ENCODE measurements at places on chromosomes 1 and 21.

GRCh38 chr1:182337736-182338571 lies 53.6 kb downstream of the GLUL start:
- DNase-seq, result no peak

DNA sequence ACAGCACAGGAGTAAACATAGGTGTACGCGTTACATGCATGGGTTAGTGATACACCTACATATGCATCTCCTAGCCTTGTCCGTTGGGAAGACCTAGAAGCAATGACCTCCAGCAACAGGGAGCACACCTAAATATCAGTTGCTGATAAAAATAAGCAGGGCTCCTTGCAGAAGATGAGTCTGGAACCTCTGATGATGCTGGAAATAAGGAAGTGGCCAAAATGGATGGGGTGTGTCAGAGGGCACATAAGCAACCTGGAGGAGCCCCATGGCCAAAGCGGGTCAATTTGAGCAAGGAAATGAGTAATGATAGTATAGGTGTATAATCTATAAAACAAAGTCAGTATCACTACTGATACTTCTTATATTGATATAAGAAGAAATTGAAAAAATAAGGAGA lies 13.7 kb downstream of the ADARB1 start:
- DNase-seq, result no peak

DNA sequence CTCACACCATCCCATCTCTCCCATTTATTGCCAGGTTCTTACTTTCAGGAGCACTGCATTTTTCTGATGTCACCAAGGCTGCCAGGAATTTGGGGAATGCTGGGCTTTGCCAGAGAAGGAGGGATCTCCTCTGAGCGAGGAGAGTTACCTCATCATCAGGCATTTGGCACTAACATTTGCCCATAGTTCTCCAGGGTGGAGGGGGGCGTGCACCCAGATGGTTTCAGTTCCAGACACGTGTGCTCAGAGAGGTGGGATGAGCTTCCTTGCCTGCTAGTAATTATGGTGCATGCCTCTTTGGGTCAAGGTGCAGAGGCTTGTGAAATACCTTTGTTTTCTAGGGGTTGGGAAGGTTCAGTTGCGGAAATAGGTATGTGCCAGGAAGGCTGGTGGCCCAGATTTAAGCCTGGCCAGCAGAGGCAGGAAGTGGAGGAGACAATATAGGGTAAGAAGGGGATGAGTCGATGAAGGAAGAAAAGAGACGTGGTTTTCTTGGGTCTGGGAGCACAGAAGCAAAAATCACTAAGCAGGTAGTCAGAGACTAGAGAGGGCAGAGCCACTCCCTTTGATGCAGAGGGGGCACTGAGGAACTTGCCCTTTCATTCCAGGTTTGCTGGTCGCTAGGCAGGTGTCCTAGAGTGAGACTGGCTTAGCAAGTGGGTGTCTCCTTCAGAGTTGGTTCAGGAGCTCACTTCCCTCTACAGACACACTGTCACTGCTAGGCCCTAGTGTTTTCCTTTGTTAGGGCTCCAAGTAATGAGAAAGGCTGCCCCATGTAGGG lies 7.2 kb downstream of the TUFT1 start:
- no peak for DNase-seq

DNA sequence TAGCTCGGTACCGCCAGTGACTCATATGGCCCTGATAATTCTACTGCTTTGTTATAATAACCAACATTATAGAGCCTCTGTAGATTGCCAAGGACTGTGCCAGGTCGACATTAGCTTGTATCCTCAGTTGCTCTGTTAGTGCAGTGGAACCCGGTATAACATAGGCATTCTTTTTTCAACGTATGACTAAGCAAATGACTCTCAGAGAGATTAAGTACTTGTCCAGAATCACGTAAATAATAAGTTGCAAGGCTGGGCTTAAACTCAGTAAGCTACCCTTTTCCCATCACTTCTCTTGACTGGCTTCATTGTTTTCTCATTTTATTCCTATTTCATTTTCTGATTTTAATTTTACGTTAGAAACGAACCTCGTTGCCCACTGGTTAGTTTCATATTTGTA lies 85.1 kb downstream of the UBE4B start:
- DNase-seq, result no peak

DNA sequence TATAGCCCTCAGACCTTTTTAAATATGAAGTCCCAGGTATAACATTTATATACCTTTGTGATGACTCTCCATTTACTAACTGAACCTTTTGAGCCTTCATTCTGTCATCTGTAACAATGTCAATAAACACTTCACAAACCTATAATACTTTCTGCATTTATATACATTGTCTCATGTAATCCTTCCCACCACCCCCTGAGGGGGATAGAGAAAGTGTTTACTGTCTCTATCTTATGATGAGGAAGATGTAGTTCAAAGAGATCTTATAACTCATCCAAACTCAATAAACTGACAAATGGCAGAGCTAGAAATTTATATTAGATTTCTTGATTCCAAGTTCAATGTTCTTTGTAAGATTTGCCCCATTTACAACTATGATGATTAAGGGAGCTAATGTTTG lies 48.3 kb upstream of the CR2 start:
- DNase-seq, result no peak

GRCh38 chr1:182015360-182015759 lies 46.2 kb downstream of the ZNF648 start:
- no peak for DNase-seq

DNA sequence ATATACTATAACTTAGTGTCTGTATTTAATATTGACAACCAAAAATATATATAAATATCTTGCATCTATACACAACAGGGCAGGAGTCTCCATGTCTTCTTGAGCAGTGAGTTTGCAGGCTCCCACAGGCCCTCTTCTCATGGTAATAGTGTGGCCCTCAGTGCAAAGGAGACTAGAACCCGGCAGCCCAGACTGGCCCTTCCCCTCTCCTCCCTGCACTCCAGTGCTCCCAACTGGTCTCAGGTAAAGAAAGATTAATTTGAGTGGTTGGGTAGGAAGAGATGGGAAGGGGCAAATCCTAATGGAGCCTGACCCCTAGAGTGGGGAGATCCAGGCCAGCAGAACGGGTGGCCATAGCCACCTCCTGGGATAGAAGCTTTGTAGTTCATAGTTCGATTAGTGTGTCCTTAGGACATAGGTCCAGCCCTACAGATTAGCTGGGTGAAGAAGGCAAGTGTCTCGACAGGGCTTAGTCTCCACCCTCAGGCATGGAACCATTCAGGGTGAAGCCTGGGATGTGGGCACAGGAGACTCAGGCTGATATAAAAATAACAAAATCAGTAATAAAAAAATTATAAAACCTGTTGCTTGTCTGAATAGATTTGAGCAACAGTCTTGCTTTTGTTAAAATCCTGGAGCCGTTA lies 32.3 kb downstream of the SLC2A1 start:
- DNase-seq, result no peak

- peak; percentile 71 for DNase-seq
These were observed 283.4 kb downstream of the ASTN1 start for GRCh38 chr1:176880955-176881595.

- DNase-seq, result no peak
These were observed 246.7 kb upstream of the NFIA start for GRCh38 chr1:60835649-60836048.

DNA sequence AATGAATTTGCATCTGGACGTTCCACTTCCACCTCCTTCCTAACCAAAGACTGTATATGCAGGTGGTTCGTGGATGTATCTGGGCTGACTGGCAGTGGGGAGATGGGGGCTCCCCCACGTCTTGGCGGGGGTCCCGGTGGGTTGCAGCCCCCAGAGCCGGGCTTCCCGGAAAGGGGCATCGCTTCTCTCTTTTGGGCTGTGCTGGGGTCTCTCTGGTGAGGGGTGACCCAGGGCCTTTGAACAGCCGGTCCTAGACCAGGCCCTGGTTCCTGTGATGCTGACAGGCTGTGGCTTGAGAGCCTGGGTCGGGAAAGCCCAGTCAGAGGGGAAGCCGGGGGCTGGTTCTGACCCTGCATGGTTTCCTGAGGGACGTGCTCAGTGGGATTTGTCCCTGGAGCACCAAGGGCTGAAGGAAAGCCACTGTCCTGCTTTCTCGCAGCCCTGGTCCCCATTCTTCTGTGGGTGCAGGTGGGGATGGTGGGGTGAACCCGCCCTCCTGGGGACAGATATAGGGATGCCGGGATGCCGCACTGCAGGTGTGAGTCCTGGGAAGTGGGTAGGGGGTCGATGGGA lies 29.8 kb downstream of the COL18A1 start:
- DNase-seq, result peak; percentile 56

DNA sequence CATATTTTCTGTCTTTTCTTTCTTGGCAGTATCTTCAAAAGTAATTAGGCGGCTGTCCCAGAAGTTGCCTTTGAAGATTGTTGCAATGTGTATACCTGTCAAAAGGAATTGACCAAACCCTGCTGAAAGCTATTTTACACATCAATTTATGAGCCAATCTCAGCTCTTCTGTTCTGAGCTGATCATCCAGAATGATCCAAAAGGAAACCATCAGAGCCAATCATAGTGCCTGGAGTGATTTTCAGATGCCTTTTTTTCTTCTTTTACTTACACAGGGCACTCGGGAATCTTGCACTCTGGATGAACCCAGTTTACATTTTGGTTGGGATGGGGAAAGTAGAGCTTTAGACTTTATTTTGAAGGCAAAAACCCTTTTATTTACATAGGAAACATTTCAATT lies 21.8 kb upstream of the APOBEC4 start:
- no peak for DNase-seq

DNA sequence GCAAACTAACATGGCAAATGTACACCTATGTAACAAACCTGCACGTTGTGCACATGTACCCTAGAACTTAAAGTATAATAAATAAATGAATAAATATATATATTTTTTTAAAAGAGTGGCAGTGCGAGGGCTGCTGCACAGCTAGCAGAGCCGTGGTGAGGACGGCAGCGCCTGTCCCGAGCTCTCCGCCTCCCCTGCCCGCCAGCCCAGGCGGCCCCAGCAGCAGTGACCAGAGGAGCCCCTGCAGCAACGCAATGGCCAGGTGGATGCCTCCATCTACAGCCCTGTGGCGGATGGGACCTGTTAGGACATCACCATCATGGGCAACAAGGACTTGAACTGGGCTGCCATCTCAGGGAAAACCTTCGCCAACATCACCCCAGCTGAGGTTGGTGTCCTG lies 351.9 kb downstream of the FAM72C start:
- no peak for DNase-seq

DNA sequence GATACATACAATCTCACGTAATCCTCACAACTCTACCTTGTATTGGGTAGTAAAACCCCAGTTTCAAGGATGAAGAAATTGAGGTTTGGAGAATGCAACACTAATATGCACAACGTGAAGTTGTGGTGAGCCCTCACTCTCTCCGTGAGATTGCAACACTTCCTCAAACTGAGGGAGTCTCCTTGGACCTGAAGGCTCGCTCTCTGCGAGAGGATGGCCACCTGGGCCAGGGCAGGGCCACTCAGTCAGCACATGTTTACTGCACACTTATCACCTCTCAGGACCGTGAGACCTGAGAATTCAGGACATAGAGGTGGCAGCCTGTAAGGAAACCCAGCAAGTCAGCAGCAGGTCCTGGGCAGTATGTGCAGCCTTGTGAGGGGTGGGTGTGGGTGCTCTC lies 8.7 kb downstream of the SH3BP5L start:
- DNase-seq, result no peak

- DNase-seq, result no peak
These were observed 18.0 kb downstream of the FRRS1 start for GRCh38 chr1:99748419-99748818.

GRCh38 chr1:6040444-6040843 lies 5.2 kb upstream of the KCNAB2 start:
- peak; percentile 12 for DNase-seq

DNA sequence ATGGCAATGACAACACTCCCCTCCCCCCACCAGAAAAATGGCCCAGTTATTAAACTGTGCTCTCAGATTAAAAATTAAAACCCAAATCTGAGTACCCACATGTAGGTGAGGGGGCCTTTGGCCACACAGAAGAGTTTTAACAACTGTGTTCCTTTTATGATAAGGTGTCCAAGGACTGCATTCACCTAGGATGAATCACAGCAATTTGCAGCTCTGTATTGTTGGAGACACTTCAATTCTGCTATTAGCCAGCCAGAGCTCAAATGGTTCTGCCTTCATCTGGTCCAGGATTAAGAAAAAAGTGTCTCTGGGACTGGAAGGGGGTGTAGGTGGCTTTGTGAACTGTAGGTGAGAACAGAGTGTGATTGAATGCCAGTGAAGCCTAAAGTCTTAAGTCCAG lies 43.3 kb upstream of the DIRAS3 start:
- no peak for DNase-seq

DNA sequence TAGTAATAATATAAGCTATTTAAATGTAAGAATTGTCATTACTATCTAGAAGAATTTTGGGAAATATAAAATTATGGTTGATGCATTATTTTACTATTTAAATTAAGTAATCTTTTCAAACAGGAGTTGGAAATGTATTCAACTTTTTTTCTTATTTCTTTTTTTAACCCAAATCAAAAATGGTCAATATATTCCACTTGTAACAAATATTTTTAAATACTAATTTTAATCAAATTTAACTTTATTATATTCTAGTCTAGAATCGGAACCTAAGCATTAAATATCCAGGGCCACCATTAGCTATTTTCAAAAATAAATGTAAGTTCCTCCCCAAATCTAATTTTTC lies 37.2 kb upstream of the S1PR1 start:
- DNase-seq, result no peak

GRCh38 chr21:32499249-32500055 lies 85.9 kb downstream of the TCP10L start:
- DNase-seq, result no peak

- no peak for DNase-seq
These were observed 15.4 kb downstream of the GJA4 start for GRCh38 chr1:34808051-34808810.

GRCh38 chr1:101522486-101522885 lies 285.7 kb downstream of the S1PR1 start:
- DNase-seq, result no peak

GRCh38 chr1:65630855-65631254 lies 161.8 kb upstream of the PDE4B start:
- no peak for DNase-seq

- DNase-seq, result no peak
These were observed 27.7 kb downstream of the IQGAP3 start for GRCh38 chr1:156544592-156545102.

GRCh38 chr1:62726011-62726442 lies 37.8 kb upstream of the DOCK7 start:
- no peak for DNase-seq

Measured in right cardiac atrium (tissue), 5 donors.